ENCODE measurements at places on chromosomes 5 and 9.

DNA sequence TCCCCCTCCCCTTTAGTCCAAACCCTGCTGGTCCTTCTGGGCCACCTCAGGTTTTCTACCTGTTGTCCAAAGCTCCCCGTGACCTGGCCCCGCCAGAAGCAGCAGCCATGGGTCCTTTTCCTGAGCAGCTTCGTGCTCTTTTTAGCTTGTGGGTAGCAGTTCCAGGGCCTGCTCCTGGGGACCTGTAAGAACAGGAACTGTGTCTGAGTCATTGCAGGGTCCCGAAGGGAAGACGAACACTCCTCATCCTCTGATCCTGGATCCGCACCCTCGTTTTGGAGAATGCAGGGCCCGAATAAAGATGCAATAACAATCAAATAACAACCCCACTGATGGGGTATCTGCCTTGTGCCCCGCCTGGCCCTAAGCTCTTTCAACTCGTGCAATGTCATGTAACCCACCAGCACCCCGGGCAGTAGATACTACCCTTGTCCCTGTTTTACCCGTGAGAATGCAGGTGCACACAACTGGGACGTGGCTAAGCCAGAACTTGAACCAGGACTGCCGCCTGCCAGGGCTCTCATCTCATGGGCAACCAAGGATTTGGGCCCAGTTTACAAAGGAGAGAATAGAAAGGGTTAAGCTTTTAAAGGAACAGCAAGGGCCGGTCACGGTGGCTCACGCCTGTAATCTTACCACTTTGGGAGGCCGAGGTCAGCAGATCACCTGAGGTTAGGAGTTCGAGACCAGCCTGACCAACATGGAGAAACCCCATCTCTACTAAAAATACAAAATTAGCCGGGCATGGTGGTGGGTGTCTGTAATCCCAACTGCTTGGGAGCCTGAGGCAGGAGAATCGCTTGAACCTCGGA is 33.2 kb downstream of the NEK6 start:
- no peak for DNase-seq

DNA sequence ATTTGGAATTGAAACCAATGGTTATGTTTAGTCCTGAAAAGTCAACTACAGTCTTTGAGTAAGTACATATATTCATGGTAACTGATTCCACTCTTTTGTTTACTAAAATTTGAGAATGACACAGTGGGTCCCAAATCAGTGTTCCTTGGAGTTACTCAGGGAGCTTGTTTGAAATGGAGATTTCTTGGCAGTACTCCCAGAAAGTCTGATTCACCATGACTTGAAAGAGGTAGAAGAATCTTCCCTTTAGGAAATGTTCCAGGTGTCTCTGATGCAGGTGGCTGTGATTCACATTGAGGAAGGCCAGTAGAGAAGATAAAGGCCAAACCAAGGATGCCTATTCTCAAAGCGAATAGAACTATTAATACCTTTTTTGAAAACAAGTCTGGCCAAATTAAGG is 1078.3 kb downstream of the CDH12 start:
- no peak for DNase-seq

- peak; percentile 79 for DNase-seq
Observed at GRCh38 chr5:153629027-153629895, 138.8 kb downstream of the GRIA1 start.

- DNase-seq, result no peak
Observed at GRCh38 chr5:39652036-39652435, 227.3 kb upstream of the DAB2 start.

- DNase-seq, result no peak
Observed at GRCh38 chr9:134623258-134624066, 18.1 kb upstream of the COL5A1 start.

- DNase-seq, result no peak
Observed at GRCh38 chr9:94081864-94082463, 2.3 kb upstream of the PTPDC1 start.

DNA sequence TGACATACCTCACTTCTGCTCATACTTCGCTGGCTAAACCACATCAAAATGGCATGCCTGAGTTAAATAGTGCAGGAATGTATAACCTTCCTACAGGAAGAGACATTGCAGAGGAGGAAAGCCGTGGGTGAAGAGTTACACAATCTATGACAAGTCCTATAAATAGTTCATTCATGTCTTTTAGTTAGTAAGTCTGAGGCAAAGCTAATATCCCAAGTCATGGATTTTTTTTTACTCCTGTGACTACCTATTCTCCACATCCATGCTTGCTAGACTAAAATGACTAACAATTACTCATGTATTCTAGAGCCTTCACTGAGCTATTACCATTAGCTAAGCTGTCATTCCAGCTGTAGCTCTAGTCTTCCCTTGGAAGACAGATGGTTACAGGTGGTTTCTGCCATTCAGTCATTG is 391.3 kb downstream of the NR2F1-AS1 start:
- DNase-seq, result no peak

DNA sequence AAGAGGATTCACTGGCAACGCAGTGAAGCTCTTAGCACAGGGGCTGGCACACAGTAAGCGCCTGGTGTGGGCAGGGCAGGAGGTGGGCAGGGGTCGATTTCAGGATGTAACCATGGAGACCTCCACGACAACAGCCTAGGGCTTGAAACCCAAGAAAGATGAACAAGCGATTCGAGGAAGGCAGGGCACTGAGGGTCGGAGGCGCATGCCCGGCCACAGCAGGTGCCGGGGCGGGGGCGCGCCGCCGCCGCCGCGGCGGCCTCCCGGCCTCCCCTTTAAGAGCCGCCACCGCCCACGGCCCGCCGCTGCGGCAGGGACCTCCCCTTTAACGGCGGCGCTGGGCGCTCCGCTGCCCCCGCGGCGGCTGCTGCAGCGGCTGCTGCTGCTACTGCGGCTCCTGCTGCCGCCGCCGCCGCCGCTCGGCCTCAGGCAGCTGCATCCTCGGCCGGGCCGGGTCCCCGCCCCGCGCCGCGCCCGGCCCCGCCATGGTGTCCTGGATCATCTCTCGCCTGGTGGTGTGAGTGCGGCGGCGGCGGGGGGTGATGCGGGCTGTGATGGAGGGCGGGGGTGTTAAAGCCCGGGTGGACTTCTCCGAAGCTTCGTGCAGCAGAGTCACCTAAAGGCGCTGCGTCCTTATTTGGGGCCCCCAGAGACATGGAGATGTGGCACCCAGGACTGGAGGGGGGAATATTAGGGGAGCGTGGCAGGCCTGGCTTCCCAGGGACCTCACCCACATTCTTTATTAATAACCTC is at the start of gene REEP2:
TSS of gene REEP2 (plus strand) at position 334 of the 753 bp plus-strand sequence. CDS start at position 486, 152 bp downstream.
- DNase-seq, result peak; percentile 88
